ENCODE measurements at places on chromosomes 6 and 20.

- no peak for DNase-seq
Measured at GRCh38 chr20:24773168-24773567, 175.9 kb upstream of the CST7 start.

DNA sequence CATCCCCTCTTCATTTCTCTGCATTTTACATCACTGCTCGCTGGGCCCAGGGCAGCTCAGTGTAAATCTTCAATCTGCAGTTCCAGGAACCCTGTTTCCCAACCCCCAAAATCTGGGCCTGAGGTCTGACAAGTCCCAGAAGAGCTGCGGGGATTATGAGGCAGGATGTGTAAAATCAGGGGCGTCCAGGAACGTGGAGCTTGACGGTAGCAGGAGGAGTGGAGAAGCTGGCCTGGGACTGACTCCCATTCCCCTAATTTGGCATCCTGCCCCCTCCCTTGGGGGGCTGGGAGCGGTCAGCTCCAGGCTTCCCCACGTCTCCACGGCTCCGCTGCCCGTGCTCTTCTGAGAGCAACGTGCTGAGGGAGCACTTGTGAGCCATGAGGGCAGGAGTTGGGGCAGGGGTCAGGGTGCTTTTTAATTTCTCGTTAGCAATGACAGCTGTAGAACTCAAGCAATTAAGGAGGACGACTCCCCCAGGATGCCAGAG is 23.4 kb upstream of the VEGFA start:
- DNase-seq = no peak

DNA sequence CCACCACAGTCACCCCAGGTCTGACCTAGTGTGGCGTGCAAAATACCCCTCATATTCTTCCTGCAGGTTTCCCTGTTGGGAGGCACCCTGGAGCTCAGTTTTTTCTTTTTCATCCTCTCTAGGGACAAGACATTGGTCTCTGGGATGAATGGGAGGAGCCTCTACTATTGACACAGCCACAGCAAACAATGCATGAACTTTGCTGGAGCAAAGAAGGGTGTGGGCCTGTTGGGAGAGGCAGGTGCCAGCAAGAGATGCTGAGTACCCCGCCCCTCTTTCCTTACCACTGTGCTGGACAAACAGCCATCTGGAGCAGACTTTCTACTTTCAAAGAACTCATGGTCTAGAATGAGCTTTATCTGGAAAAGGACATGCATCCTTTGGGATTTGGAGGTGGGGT is 10.1 kb downstream of the TGM3 start:
- DNase-seq = no peak

DNA sequence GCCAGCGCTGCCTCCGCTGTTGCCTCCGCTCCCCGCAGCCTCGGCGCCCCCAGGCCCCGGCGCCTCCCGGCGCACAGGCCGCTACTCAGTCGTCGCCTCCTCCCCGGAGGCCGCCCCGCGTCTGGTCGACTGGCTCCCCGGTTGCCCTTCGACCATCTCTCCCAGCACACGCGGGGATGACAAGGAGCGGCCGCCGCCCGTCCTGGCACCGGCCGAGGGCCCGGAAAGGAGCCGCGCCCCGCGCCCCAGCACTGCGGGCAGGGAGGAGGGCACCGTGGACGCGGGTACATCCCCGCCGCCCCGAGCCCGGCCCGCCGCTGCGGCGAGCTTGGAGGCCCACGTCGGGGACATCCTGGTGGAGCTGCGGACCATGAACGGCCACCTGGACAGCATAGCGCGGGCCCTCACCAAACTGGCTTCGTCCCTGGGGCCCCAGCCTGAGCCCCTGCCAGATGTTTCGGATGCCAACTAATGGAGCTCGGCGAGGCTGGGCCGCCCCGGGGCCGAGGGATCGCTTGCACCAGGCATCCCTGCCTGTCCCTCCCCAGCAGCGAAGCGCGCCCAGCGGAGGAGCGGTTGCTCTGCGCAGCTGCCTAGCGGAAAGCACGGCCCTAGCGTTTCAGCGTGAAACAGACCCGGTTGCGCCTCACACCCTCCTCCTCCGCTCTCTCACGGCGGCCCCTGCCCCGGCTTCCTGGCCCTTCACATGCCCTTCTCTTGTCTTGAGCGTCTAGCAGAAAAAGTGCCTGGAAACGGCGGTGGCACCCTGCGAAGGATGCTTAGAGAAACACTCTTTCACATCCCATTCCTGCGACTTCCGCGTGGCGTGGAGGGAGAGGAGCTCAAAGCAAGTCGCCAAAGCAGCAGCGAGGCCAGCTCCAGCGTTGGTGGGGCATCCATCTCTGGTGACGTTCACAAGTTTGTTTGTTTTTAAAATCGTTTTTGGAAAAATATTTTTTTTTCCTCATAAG is 285.8 kb upstream of the SUPT3H start:
- DNase-seq = no peak

- no peak for DNase-seq
Measured at GRCh38 chr6:11358904-11359830, 126.7 kb upstream of the NEDD9 start.

DNA sequence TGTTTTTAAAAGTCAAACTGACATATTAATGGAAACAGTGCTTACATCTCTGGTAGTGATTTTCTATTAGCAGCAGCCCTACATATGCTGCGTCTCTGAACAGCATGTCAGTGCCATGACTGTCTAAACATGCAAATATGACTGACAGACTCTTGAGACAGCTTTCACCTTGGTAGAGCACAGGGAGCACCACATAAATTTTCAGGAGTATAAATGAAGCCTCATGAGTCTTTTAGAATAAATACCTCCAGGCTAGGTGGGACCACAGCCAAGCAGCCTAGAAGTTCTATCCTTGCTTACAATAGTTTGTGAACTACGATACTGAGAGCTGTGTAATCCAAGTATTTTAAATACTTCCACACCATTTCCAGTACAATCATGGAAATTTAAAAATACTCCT is 410.7 kb upstream of the RUNX2 start:
- DNase-seq = no peak

DNA sequence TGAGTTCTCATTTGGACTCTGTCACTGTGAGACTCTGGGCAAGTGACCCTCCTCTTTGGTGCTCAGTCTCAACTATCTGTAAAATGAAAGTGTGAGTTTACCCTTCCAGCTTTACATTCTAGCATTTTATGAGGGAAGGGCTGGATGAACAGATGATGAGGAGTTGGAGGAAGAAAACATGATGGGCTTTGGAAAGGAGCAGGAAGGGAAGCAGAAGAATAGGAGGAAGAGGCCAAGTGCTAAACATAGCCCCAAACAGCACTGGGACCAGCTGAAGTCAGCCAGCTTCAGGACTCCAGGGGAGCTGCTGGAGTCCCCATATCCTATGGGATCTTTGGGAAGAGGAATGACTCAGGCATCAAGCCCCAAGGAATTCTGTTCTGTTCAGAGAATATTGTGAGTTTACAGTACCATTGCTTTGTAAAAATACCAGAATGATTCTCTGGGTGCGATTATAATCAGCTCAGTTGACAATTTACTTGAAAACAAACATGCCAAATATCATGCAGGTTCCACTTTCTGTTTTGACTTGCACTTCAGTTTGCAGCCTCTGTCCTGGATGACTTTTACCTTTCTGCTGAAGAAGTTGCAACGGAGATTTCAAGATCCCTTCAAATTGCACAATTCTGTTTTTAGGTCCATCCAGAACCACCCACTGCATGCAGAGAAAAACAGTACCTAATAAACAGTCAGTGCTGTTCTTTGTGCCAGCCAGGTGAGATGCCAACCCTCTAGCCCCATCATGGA is 3.2 kb downstream of the CD40 start:
- DNase-seq = no peak

DNA sequence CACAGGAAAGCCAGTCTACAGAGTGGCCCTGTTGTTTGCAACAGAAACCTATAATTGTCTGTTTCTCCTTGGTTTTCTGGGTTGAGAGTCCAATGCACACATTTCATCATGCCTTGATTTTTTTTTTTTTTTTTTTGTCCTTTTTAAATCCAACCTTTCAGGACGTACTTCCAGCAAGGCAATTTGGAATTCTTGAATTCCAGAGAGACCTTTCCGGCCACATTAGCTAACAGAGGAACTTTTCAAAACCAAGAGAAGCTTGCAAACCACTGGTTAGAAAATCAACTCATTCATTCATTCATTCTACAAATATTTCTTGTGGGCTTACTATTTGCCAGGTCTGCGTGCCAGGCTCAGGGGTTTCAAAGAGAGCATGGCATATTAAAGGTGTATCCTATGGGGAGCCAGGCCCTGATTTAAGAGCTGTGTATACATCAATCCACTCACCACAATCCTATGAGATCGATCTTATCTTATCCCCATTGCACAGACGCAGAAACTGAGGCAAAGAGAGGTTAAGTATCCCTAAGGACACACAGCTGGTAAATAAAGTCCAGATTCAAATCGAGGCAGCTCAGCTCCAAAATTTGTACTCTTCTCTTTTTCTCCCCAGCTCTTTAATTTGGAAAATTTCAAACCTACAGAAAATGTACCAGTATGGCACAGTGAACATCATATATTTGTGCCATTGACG is 43.0 kb downstream of the EYA2 start:
- DNase-seq = no peak
